Thoracic aorta (tissue), 2 donors: ENCODE measurements at places on chromosomes 13 and 19. TPM values are rescaled to one million over a fixed set of nuclear protein-coding genes. Genes with fewer than 3 reads are reported as not detected.

GRCh38 chr13:40215311-40215710, 451.1 kb downstream of the FOXO1 start:
- H3K27ac ChIP-seq, result no peak overlapping the region
- no peaks in the 10 kb centered on the region for H3K36me3 ChIP-seq
- no peaks in the 10 kb centered on the region for H3K27me3 ChIP-seq
- H3K4me1 ChIP-seq, result no peaks in the 10 kb centered on the region

- no peaks in the 10 kb centered on the region for H3K4me1 ChIP-seq
- no peaks in the 10 kb centered on the region for H3K36me3 ChIP-seq
- DNase-seq, result no peak
These were observed 176.2 kb downstream of the RFC3 start for GRCh38 chr13:33994198-33994597.

DNA sequence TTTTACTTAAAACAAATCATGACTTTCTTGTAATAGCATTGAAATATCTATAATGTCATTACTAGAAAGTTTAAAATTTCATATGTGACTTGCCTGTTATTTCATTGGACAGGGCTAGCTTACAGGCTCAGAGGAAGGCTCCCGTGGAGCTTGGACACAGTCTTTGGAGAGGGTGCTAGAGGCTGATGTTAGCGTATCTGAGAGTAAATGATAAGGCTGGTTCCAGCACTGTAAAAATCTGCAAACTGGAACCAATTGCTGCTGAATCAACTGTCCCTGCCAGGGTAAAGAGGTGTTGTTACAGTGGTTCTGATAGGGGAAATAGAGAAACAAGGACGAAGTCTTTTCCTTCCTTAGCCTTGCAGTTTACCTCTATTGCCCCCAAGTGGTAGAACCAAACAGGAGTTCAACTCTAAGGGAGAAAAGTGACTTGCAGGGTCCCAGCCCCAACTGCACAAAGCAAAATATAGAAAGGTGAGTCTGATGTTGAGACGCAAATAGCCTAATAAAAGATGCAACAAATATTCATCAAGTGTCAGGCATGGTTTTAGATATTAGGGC, 901.7 kb downstream of the DIAPH3 start:
- no peak for DNase-seq
- no peak overlapping the region for H3K4me3 ChIP-seq
- H3K27me3 ChIP-seq, result no peaks in the 10 kb centered on the region
- H3K4me1 ChIP-seq, result no peaks in the 10 kb centered on the region
- H3K27ac ChIP-seq, result no peak overlapping the region

DNA sequence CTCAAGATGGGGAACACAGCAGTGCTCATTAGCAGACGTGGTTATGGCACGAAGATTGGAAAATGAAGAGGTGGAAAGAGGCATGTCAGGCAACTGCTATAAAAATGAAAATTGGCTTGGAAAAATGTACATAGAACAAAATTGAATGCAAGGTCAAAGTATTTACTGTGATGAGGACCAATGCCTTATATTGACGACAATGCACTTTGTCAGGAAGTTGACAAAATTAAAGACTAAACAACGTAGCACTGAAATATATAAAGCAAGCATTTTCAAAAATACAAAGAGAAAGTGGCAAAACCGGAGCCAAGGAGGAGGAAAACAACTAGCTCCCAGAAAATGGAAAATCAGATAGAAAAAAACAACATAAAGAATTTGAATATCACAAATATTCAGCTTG, 113.7 kb upstream of the SGCG start:
- no peaks in the 10 kb centered on the region for H3K36me3 ChIP-seq
- H3K4me3 ChIP-seq, result no peak overlapping the region
- no peaks in the 10 kb centered on the region for H3K27me3 ChIP-seq
- no peak overlapping the region for H3K27ac ChIP-seq
- no peak for DNase-seq

DNA sequence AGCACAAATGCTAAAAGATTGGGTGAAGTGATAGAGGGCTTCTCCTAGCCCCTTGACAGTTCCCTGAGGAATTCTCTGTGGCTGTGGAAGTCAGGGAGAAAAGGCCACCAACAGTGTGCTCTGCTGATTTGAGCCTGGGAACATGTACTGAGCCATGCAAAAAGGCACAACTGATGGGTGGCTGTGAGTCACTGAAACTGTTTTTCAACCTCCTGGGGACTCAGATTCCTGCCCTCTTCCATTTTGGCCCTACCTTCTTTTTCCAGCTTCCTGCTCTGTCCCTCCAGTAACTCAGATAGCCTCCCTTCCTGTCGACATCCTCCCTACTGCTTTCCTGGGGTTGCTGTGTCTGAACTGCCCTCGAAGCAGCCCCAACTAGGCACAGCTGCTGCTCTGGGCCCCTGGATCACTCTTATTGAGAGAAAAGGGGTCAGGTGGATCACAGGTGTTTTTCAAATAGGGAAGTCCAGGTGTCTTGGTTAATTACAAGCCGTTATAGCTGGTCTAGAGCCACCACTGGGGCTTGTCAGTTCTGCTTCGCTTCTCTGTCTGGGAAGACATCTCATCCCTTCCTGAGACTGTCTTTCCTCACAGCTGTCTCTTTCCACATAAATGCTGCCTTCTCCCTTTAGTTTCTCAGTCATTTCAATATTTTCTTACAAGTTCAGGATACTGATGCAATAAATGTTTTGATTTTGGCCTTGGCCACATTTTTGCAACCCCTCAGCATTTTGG, 13.7 kb downstream of the FAM124A start:
- H3K4me1 ChIP-seq, result no peaks in the 10 kb centered on the region
- H3K36me3 ChIP-seq, result no peaks in the 10 kb centered on the region
- H3K4me3 ChIP-seq, result no peak overlapping the region
- H3K27ac ChIP-seq, result peak overlapping the region; percentile 6

DNA sequence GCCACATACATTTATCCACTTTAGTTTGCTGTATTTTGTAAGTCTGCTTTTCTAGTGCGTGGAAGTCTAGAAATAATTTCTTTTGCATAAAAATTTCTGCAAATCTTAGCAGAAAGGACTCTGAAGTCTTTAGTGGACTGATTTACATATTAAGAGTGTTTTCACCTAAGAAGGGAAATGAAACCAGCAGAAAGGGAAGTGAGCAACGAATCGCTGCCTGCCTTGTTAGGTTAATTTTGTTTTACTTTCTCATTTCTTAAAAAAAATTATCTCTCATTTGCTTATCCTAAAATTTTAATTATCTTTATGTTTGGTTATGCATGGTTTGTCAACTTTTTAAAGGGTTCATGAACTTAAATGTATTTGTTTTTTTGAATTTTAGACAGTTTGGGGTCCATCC, 767 bp upstream of the GPR18 start:
- no peak for DNase-seq
- H3K4me1 ChIP-seq, result peaks cover 4% of the 10 kb centered on the region
- H3K36me3 ChIP-seq, result no peaks in the 10 kb centered on the region
- no peak overlapping the region for H3K4me3 ChIP-seq
- no peak overlapping the region for H3K27ac ChIP-seq
- no peaks in the 10 kb centered on the region for H3K27me3 ChIP-seq

GRCh38 chr13:23377983-23378632, 55.4 kb downstream of the SACS start:
- peak; percentile 66 for DNase-seq
- H3K27ac ChIP-seq, result peak overlapping the region; percentile 90
- peak overlapping the region; percentile 34 for H3K4me3 ChIP-seq
- peaks cover 59% of the 10 kb centered on the region for H3K4me1 ChIP-seq

- peak; percentile 60 for DNase-seq
- H3K27me3 ChIP-seq, result no peaks in the 10 kb centered on the region
- H3K27ac ChIP-seq, result no peak overlapping the region
- peaks cover 18% of the 10 kb centered on the region for H3K4me1 ChIP-seq
These were observed 10.4 kb downstream of the ATP4B start for GRCh38 chr13:113647351-113648215.

Gene LHB
- not detected for total RNA-seq
